NT2/D1 (cell line): ENCODE measurements at places on chromosomes 16 and 17.

DNA sequence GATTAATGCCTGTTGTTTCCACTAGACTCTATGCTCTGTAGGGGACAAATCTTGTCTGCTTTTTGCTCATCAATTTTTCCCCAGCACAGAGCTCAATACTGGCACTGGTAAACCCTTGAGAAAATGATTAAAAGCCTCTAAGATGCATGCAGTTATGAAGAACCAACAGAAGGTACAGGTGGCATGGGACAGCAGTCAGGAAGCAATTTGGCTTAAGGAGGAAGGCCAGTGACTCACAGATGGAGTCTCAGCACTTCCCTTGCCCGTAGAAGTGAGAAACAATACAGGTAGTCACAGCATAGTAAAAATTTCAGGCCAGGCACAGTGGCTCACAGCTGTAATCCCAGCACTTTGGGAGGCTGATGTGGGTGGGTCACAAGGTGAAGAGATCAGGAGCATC, 504.7 kb upstream of the RBFOX1 start:
- no peak for DNase-seq

GRCh38 chr17:82390860-82391435, 19.4 kb downstream of the UTS2R start:
- DNase-seq: no peak

- no peak for DNase-seq
These were observed 4.3 kb downstream of the ABI3 start for GRCh38 chr17:49214676-49215360.

DNA sequence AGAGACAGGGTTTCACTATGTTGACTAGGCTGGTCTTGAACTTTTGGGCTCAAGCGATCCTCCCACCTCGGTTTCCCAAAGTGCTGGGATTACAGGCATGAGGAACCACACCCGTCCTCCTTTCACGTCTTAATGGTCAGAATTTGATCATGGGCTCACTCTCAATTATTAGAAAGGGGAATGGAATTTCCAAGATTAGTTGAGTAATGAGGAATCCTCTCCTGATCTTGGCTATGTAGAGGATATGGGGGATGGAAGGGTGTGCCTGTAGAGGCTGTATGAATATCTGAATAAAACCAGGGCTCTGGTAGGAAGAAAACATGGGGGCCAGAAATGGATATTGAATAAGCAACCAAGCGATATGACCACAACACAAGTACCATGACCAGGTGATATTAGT, 25.9 kb upstream of the SMURF2 start:
- no peak for DNase-seq

DNA sequence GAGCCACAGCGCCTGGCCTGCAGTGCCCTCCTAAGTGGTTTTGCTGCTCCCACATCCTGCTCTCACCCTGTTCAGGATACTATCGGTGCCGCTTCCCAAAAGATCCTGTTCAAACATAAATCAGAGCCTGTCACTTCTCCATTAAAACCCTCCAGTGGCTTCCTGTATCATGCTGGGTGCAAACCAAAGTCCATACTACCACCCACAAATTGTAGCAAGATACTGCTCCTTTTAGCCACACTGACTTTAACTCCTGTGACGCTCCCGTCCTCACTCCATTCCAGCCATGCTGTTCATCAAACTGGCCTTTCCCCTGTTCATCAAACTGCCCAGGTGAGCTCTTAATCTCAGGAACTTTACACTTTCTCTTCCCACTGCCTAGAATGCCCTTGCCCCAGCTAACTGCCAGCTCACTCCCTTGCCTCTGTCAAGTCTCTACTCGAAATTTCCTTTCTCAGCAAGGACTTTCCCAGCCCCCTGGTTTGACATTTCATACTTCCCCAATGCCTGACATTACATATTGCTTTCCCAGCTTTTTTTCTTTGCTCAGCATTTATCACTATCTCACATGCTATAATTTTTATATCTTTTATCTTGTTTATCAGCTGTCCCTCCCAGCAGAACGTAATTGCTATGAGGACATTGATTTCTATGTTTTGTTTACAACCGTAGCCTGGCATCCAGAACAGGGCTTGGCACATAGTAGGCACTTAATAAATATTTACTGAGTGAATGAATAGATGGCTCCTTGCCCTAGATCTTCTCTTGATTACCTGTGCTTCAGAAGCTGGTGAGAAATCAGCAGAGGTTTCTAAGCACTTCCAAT, 44.3 kb upstream of the SMURF2 start:
- no peak for DNase-seq

DNA sequence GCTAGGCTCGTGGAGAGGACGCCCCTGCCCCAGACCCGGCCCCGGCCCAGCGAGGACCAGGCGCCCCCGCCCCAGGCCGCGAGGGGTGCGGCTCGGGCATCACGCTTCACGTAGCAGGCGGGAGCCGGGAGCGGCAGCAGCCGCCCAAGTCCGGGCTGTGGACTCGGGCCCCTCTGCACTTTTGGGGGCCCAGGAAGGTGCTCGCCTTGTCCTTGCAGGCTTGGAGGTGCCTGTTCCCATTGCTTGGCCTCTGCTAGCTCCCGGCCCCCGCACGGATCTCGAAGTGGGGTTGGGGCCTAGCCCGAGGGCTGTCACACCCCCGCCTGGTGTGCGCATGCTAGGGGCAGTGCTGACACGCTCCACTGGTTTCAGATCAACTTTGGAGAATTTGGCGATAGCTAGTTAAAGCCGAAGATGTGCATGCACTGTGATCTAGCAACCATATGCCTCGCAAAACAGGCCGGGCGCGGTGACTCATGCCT, 55.7 kb downstream of the WSB1 start:
- no peak for DNase-seq

DNA sequence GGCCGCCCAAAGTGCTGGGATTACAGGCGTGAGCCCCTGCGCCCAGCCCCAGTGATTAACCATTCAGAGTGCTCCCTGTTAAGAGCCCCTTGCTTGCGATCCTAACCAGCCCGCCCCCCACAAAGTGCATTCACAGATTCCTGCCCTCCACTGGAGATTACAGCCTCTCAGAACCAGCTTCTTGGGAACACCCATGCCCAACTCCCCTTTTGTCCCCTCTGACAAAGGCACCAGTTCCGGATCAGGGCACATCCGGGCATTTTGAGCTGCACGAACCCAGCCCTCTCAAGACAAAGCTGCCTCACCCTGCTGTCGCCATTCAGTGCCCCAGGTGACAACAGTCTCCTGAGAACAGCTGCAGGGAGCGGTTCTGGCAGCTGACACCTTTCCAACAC, 848 bp upstream of the KRT19 start:
- no peak for DNase-seq
